Stimulated activated CD4-positive, alpha-beta T cell treated with anti-CD3 and anti-CD28 coated beads, Interleukin-1b, Interleukin-23, amount 100 ng/mL, for 1 hour (primary cell): ENCODE measurements at places on chromosomes 13 and 19.
A peak's percentile ranks its signal among the peaks of the same experiment; 100 is the strongest.

DNA sequence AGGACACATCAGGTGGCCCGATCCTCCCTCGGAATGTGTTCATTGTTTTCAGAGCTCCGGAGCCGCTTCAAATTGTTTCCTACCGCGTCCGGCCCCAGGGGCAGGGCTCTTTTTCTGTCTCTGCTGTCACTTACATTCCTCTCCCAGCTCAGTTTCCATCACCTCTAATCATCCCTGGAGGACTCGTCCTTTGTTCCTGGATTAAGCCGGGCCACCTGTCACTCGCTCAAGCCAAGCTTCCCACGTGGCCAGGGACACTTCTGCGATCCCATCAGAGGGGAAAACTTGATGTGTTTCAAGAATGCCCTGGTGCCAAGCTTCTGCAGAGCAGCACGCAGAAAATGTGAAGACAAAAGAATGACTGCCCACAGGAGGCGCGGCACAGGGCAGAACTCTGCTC is 13.5 kb downstream of the IL17D start:
- DNase-seq = no peak

DNA sequence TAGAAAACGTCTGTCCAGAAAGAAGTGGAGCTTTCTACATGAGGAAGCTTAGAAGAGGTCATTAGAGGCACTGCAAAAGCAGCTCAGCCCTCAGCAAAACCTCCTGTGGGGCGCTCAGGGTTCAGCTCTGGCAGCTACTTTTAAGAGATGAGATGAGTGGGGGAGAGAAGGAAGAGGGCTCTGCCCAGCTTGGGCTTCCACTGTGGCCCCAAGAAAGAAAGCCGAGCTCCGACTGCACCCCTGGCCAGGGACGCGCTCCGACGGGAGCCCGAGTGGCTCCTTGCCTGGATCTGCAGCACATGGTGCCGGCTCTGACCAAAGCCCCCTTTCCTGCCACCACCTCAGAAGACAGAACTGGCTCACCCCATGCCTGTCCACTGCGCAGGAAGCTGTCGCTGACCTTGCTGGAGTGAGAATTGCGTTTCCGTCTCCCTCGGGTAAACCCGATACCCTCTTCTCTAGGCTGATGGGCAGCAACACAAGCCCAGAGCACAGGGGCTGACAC is 36.4 kb downstream of the NAXD start:
- no peak for DNase-seq

DNA sequence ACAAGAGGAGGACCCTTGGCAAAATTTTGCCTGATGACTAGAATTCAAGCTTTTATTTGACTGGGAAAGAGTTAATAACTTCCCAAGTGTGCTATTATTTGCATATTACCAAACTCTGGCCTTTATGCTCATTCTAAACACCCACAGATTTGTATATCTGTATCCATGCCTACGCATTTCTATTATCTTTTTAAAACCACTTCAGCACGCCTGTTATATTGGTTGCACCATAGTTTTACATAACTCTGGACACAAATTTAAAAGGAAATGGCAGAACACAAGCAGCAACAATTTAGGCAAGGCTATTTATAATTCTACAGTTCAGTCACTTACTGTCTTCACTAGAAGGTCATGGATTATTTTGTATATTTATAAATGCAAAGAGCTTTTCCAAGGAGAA is 3.7 kb upstream of the RASL11A start:
- DNase-seq = no peak

GRCh38 chr13:52348983-52349780 is 56.8 kb downstream of the THSD1 start:
- DNase-seq = no peak

DNA sequence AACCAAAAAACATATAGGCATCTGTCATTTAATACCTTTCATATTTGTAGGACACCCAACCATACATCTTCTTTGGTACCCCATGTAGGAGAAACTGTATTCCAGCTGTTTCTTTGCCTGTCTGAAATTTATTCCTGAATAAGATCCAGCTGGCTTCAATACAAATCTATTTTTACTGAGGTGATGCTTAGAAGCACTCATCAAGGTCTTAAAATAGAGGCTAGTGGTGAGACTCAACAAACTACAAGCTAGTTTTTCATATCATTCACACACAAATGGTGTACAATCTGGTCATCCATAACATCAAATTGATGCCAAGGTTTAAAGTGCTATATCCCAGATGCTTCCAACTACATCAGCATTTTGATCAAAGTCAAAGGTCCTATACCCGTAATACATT is 1071.3 kb upstream of the MIR17HG start:
- no peak for DNase-seq

GRCh38 chr19:54196536-54196935 is 4.1 kb upstream of the RPS9 start:
- DNase-seq = no peak

DNA sequence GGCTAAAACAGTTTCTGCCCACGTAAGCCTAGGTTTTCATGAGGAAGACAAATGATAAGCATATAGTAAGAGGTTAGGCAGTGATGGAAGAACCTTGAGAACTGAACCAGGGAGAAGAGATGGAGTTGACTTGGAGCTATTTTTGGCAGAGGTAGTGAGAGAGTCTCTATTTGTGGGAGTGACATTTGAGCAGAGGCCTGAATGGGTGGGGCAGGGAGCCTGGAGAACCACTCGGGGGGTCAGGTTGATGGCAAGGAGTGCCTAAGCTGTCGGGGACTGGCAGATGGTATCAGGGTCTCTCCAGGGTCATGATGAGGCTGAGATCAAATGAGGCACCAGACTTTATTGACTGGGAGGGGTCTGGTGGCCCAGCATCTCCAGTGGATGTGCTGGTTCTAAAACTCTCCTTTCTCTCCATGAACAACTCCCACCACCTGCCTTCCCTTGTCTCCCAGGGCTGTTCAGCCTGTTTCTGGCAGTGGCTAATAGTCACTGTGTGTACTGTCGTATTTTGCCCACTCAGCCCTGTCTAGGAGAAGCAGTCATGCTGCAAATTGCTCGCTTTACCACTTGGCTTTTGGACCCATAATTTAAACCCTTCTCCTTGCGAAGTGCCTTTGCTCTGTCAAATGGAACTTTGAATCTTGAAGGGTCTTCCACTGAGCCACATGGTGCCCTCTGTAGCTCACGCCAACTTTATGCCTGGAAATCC is 3.6 kb downstream of the MAU2 start:
- DNase-seq = no peak

DNA sequence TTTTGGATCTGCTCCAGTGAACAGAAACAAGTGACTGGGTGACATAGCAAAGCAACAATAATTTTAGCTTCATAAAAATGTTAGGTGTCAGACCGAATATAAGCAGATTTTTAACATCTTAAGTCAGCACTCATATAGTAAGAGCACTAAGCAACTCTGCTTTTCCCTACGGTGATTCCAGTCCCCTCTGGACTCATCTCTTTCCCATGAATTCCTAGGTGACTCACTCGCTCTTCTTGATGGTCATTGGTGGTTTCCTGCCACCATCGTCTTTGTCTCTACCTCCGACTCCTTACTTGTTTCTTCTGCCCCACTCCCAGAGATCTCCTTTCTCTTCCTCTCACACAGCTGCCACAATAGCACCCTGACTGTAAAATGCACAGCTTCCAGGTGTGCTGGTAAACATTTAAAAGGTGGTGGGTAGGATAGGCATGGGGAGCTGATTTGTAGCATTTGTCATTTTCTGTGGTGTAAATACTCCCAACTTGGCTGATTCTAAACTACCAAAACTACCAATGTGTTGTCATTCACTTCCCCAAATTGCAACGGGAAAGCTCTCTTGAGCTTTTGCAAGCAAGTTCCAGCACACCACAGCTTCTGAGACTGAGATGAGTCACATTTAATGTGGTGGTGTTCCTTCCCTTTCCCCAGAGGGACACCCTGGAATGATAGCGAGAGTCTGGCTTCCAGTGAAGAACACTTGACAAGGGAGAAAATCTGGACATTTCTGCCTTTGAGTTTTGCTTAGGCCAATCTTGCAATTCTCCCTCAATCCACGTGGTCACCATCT is 42.8 kb upstream of the CLDN10 start:
- no peak for DNase-seq

GRCh38 chr19:33444562-33445441 is 71.3 kb downstream of the CEBPG start:
- no peak for DNase-seq

DNA sequence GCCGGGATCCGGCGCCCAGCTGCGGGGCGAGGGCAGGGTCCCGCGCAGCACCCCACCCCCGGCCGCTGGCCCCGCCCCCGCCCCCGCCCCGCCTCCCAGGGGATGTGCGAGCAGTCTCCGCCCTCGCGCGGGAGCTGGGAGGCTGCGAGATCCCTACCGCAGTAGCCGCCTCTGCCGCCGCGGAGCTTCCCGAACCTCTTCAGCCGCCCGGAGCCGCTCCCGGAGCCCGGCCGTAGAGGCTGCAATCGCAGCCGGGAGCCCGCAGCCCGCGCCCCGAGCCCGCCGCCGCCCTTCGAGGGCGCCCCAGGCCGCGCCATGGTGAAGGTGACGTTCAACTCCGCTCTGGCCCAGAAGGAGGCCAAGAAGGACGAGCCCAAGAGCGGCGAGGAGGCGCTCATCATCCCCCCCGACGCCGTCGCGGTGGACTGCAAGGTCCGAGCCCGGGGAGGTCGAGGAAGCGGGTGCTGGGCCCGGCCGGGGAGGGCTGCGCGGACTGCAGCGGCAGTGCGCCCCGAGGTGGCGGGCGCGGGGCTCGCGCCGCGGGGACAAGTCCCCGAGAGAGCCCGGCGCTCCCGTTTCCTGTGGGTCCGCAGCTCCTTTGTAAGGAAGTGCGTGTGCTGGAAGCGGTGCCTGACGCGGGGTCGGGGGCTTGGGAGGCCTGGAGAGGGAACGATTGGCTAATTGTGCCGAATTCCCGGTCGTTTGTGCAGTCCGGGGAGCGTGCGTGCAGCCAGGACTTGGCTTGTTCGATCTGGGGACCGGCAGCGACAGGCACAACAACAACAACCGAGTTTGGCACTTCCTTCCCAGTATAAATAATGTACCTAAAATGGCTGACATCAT is at the start of gene ITM2B:
Gene ITM2B (plus strand): TSS at position 161 of the 843 bp plus-strand sequence. CDS start 155 bp downstream, at position 316.
- DNase-seq = peak; percentile 25

DNA sequence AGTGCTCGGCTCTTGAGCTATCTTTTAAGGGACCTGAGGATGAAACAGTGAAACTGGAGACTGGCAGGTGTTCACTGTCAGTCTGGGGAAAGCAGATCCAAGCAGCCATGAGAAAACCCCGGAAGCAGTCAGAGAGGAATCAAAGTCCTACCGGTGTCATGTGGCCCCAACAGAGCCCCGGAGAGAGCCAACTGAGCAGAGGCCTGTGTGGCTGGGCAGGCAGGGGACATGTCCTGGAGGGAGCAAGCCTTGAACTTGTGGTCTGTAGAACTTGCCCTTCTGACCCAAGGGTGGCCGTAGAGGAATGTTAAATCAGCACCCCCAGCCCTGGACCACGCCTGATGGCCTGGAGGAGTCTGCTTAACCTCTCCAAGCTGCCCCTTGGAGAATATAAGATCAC is 113.7 kb upstream of the ZNF507 start:
- DNase-seq = no peak

- no peak for DNase-seq
Observed at GRCh38 chr13:44734201-44734707, 158.1 kb upstream of the TSC22D1 start.

- no peak for DNase-seq
Observed at GRCh38 chr19:33629826-33630375, 8.1 kb downstream of the CHST8 start.

GRCh38 chr13:65125236-65125635 is 2104.9 kb downstream of the PCDH9 start:
- no peak for DNase-seq

- no peak for DNase-seq
Observed at GRCh38 chr13:74052402-74052928, 81.7 kb downstream of the KLF12 start.

- DNase-seq = no peak
Observed at GRCh38 chr19:5828661-5829566, 10.6 kb downstream of the FUT6 start.

DNA sequence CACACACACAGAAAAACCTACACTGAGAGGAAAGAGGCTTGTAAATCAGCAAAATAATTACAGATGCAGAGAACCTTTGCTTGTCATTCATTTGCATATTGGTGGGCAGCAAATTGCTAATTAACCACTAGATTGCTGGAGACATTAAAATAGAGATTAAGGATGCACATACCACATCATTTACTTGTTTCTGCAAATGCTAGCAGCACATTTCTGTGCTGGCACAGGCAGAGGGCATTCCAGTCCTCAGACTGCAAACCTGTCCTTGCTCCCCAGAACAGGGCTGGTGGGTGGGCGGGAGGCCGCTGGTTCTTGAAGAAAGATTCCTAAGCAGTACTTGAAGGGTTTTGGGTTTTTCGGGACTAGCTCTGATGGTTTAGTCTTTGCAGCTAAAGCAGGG is 941 bp upstream of the SIAH3 start:
- DNase-seq = no peak

DNA sequence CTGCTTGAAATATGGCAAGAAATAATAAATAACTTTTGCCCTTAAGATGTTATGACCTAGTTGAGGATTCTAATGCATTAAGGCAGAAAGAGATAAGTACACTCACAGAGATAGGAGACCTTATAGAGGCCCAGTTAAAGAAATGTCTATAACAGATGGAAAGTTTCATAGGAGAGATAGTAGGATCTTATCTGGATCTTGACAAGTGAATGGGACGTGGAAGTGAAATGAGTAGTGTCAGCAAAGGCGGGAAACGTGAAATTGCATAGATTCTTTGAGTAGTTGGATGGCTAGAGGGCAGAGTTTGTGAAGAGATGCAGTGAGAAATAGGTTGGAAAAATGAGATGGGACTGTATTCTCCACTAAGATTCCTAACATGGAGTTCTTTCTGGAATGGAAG is 71.2 kb downstream of the HS6ST3 start:
- no peak for DNase-seq

DNA sequence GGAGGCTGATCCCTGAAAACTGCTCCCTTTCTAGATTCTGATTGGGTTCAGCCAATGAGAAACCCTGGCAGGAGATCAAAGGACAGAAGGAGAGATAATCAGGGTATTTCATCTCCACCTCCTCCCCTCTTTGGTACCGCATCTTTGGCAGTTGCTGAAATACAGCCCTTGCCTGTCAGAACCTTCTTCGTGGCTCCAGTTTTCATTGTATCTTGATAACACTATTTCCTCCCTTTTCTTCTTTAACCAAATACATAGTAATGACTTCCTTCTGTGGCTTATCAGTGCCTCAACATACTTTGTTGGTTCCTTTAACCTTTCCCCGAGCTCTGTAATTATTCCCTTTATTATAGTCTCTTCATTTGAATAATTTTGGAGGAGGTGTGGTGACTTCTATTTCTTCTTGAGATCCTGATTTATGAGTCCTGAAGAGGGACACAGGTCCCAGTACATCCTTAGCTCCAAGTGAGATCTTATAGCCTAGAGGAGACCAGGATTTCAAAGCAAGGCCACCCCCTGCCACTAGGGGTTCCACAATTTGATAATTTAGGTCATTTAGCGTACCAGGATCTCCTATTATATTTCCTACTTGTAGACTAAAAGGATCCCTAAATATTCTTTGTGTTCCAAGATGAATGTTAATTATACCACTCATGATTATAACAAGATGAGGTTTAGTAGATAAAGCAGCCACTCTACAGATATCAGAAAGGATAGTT is 98.0 kb downstream of the EDNRB start:
- no peak for DNase-seq
